ENCODE measurements at places on chromosomes 7 and 10.

- no peak for DNase-seq
These were observed 103.4 kb downstream of the ITIH5 start for GRCh38 chr10:7563368-7563767.

DNA sequence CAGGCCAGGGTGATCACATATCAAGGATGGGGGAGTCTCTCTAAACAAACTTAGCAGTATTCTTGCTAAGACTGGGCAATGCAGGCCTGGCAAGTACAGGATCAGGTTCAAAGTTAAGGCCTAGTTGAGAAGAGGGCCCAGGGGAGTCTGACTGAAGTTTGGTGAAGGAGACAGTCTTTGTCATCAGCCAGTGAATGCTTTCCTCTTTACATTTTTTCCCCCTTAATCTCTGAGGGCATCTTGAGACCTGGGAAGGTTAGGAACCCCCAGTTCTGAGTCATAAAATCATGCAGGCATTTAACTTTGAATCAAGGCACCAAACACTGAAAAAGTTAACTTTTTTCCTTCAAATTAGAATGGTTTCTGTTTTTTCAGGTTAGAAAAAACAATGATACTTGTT is 311.5 kb downstream of the REEP3 start:
- DNase-seq = no peak

DNA sequence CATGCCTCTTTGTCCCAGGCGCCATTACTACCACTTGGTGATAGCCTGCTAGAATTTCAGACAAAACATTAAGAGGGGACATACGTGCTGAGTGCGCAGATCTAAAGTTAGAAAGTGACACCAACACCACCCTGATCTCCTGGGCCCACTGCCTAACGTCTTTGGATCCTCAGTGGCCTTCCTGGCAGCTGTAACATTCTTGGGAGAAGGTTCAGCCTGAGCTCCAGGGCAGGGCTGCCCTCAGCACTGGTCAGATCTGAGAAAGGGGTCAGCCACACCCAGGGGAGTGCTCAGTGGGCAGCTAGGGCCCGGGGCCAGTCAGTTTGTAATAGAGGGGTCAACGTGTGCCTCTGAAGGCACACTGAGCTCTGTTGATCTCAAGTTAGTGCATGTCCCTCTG is 48.4 kb downstream of the ZCCHC24 start:
- no peak for DNase-seq

DNA sequence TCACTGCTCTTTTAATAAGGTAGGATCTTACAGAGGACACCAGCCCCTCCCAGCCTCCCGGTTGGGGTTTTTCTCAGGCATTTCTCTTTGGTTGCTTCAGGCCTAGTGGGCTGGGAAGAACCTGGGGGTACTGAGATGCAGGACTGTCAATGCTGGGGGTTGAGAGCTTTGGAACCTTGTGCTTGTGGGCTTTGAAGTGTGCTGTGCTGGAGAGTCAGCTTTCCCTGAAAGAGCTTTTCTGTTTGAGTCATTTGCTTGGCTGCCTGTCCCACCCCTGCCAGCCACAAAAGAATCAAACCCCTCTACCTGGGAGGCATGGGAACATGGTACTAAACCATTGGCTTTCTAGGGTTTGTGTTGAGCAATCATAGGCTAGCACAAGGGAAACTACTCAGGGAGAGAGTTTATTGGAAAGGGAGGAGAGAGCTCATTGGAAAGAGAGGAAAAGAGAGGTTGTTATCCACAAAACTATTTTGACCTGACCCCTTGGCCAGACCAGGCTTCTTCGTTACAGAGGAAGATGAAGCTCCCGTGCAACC is 1.4 kb downstream of the SCD start:
- DNase-seq = no peak

GRCh38 chr10:44897049-44897448 is 14.1 kb upstream of the TMEM72 start:
- DNase-seq = no peak

- no peak for DNase-seq
These were observed 14.5 kb downstream of the TUBGCP2 start for GRCh38 chr10:133294189-133294588.

- no peak for DNase-seq
These were observed 72.9 kb downstream of the ADK start for GRCh38 chr10:74223755-74224529.

- DNase-seq = no peak
These were observed 153.7 kb downstream of the DNAJB9 start for GRCh38 chr7:108723381-108723814.

- DNase-seq = no peak
These were observed 115.2 kb downstream of the ZFAND4 start for GRCh38 chr10:45557275-45557905.

GRCh38 chr10:99248824-99249223 is 13.2 kb upstream of the HPSE2 start:
- no peak for DNase-seq

DNA sequence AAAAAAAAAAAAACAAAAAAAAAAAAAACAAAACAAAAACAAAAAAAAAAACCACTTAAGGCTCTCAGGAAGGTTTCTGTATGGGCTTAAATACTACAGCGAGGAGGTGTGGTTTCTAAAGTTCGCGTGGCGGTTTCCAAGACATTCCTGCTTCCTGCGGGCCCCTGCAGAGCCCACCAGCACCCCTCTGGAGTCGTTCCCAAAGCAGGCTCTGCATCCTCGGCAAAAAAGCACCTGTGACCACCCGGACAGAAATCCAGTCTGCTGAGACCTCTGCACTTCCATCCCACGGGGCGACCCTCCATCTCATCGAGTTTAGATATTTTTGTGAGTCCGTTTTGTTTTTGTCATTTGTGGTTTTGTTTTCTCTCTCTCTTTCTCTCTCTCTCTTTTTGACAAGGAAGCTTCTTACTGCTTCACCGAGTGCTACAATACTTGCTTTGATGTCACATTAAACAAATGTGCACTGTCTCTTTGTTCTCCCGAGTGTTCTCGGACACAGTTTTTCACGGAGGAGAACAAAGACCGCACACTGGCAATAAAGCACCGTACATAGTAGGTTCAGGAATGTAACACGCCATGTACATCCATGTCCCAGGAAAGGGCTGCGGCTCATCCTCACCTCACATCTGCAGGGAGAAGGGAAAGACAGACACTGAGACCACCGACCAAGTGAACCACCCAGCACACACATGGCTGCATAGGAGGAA is 21.5 kb downstream of the PDGFA start:
- DNase-seq = no peak

DNA sequence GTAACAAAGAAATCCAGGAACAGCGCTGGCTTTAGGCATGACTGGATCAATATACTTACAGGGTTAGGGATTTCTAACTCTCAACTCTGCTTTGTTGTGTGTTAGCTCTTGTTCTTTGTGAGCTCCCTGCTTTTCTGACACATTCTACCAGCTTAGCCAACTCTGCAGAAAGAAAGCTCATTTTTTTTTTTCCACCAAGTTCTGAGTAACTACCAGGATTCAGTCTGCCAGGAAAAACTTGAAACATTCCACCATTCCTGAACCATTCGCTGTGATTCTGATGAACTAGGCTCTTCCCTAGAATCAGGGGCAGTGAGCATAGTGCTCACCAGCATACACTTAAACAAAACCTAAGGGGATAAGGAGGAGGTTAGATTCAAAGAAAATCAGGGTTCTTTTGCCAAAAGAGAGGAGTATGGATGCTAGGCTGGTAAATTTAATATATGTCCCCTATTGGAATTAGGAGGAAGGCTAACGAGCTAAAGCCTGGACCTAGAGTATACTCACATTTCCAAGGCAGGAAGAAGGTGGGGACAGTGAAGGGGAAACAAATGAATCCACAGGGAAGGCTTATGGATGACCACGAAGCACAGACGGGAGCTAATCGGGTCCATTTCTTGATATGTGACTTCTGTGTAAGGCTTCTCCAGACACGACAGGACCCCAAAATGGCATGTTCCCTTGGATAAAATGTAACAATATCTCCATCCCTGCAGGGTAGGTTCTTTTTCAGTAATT is 183.4 kb downstream of the PRKG1 start:
- no peak for DNase-seq

GRCh38 chr7:13742811-13743210 is 246.7 kb downstream of the ETV1 start:
- DNase-seq = no peak

- DNase-seq = no peak
These were observed 746 bp downstream of the ARL5B start for GRCh38 chr10:18659819-18660535.

- no peak for DNase-seq
These were observed 21.1 kb downstream of the CLRN3 start for GRCh38 chr10:127871631-127872010.

GRCh38 chr7:118026791-118027190 is 153.6 kb upstream of the CTTNBP2 start:
- no peak for DNase-seq

DNA sequence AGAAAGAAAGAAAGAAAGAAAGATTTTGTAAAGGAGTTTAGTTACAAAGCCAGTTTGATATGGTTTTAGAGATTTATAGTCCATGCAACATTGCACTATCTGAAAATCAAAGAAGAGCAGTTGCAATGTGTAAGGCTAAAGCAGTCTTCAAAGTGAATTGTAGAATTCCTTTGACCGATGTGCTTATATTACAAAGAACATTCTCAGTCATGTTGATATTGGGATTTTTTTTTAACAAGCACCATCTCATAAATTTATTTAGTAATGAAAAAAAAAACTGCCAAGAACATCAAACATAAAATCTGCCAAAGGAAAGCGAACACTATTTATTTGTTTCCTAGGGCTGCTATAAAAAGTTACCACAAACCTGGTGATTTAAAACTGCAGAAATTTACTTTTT is 133.3 kb downstream of the DGKB start:
- no peak for DNase-seq

GRCh38 chr10:62377026-62377415 is 2.9 kb downstream of the ZNF365 start:
- DNase-seq = no peak

DNA sequence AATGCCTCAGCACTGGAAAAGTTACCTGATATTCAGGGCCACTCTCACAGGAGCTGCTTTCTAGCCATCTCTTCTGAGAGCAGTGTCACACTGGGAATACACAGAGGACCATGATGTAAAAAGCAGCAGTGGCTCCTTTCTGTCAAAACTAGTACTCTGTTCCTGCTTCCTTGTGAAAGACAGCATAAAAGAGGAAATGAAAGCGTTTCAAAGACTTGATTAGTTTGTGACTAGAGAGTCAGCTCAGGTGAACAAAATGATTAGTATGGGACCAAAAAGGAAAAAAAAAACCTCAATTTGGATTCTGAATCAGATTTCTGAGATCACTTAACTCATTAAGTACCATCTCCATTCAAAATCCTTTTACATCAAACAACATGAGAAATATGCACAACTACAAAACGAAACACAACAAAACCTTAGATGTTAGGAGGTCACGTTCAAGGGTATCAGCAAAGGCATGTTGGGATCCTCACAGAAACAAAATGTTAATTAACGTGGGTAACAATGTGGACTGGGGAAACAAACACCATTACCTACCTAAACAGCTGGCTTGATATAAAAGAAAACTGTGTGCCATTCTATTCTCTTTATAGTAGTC is 103.7 kb downstream of the MACC1 start:
- no peak for DNase-seq

GRCh38 chr10:103797857-103798256 is 57.5 kb downstream of the SH3PXD2A start:
- DNase-seq = no peak

GRCh38 chr7:142815134-142815533 is 39.7 kb upstream of the EPHB6 start:
- no peak for DNase-seq

DNA sequence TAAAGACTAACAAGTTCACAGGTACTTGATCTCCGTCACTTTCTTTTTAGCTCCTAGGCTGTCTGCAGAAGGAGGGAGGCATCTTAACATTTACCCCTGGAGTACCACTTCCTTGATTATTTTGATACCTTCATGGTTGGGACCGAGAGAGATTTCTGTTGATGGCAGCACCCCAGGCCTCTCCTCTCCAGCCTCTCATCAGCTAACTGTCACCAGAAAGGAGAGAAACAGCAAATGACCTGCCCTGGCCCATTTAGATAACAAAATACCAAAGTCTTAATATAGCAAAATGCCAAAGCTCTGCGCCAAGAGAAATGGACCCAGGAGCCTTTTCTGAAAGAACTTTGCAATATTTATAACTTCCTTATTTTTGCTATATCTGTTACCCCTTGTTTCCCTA is 30.0 kb upstream of the KLHL7 start:
- DNase-seq = no peak

- no peak for DNase-seq
These were observed 915.4 kb downstream of the GATA3 start for GRCh38 chr10:8969853-8970252.

GRCh38 chr10:102918817-102919245 is 737 bp downstream of the CNNM2 start:
- DNase-seq = no peak

- DNase-seq = no peak
These were observed 75.5 kb upstream of the CXCL12 start for GRCh38 chr10:44460416-44460815.

DNA sequence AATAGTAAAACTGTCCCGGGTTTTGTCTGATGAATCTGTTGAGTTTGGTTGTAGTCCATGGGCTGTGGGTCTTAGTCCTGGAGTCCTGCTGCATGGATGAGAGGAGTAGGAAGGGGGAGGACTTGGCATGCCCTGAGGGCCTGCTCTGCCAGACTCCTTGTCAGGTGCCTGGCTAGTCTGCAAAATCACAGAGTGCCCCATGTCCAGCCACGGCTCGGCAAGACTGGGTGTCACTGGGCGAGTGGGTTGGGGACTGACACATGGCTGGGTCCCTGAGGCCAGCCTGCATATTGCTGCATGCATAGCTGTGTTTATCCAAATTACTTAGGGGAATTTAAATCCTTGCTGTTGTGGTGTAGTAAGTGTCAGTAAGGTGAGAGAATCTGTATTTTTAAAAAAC is 9.7 kb downstream of the MINDY4 start:
- no peak for DNase-seq

DNA sequence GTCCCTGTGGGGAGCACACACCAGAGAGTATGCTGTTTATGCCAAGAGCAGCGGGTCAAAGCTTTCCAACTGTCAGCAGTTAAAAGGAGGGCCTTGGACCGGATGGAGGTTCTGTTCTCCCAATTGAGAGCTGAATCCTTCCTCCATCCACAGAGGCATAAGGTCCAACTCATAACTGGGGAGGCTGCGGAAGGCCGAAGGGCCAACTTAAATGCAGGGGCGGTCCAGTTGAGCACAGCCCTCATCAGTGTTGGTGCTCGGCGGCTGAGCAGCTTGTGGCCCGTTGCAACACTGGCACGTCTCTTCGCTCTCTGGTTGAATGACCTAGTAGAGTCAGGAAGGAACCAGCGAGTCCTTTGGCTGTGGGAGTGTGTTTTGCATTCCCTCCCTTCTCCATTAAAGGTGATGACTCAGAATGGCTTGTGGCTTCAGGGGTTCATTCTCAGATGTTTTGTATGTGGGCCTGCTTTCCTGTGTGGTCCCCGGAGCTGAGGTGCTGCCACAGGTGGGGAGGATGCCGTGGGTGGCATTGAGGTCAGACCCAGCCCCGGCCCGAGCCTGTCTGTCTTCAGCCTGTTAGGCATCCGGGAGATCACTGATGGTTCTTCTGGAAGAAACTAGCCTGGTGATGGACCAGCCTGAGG is 44.8 kb upstream of the DMBT1 start:
- no peak for DNase-seq

- no peak for DNase-seq
These were observed 462.4 kb downstream of the DNAJB6 start for GRCh38 chr7:157799076-157799685.

- DNase-seq = no peak
These were observed 92.3 kb downstream of the BMPR1A start for GRCh38 chr10:86848747-86849146.

Measured in ecto neural progenitor cell (in vitro differentiated cells).